Effector memory CD4-positive, alpha-beta T cell (primary cell): ENCODE measurements at places on chromosomes 1 and 21.

GRCh38 chr1:185853739-185854138 lies 119.5 kb downstream of the HMCN1 start:
- H3K36me3 ChIP-seq: no peaks in the 10 kb centered on the region
- peaks cover 6% of the 10 kb centered on the region for H3K27me3 ChIP-seq
- H3K4me1 ChIP-seq: no peaks in the 10 kb centered on the region

- DNase-seq: no peak
- H3K27me3 ChIP-seq: no peaks in the 10 kb centered on the region
- H3K4me1 ChIP-seq: no peaks in the 10 kb centered on the region
- no peak overlapping the region for H3K4me3 ChIP-seq
- H3K36me3 ChIP-seq: peaks cover 67% of the 10 kb centered on the region
Observed at GRCh38 chr1:15639931-15640330, 22.7 kb downstream of the DDI2 start.

DNA sequence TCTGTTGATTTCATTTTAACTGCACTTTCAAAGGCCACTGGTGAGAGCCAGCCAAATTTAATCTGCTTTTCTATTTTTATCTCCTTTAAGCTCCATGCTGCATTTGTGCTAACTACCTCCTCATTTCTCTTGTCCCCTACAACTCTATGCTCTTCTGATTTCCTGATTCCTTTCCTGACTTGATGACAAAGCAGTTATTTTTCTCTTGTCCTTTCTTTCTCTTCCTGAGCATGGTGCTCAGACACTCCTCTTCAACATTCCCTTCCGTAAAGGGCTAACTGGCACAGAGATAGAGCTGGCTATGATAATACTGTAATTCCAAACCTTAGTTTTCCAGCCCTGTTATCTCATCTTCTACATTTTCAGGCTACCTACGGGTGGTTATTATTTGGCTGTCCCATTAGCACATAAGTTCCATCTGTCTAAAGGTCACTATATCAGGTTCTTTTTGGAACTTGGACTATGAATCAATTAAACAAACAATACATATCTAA lies 6.8 kb upstream of the BCAS2 start:
- DNase-seq: no peak
- no peaks in the 10 kb centered on the region for H3K27me3 ChIP-seq
- no peaks in the 10 kb centered on the region for H3K36me3 ChIP-seq
- H3K27ac ChIP-seq: no peak overlapping the region
- no peak overlapping the region for H3K4me3 ChIP-seq

DNA sequence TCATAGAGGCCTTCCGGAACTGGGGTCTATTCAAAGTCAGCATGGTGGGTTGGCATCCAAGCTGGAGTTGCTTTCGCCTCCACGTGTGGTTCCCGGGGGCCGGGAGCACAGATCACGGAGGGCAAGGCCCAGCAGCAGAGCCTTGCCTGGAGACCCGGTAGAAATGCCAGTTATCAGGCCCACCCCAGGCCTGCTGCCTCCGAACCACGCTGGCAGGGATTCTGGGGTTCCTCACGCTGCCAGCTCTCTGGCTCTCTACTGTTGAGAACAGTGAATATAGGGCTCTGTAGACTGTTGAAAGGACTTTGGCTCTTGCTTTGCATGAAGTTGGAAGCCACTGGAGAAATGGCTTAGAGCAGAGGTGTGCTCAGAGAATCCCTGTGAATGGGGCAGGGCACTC lies 127.5 kb downstream of the RIPK4 start:
- no peaks in the 10 kb centered on the region for H3K4me1 ChIP-seq
- H3K4me3 ChIP-seq: no peak overlapping the region
- H3K27me3 ChIP-seq: peaks cover 3% of the 10 kb centered on the region
- no peaks in the 10 kb centered on the region for H3K36me3 ChIP-seq

- H3K27ac ChIP-seq: no peak overlapping the region
- H3K4me3 ChIP-seq: no peak overlapping the region
- H3K4me1 ChIP-seq: no peaks in the 10 kb centered on the region
- no peaks in the 10 kb centered on the region for H3K27me3 ChIP-seq
- DNase-seq: no peak
Observed at GRCh38 chr1:108553905-108554304, 6.0 kb upstream of the EEIG2 start.

DNA sequence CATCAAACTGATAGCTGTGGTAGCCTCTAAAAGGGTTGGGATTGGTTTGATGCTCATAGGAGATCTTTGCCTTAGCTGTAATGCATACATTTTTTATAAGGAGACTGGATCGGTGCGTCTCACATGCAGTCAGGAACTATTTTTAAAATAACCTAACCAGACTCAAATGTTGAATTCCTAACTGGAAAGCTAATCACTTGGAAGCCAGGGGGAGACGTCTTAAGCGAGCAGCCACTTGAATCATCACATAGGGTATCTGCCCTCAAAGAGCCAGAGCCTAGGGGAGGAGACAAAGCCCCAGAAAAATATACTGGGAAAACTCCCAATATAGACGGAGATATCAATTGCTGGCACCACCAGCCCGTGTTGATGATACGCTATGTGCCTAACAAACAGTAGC lies 61.7 kb upstream of the PUM1 start:
- DNase-seq: no peak
- no peaks in the 10 kb centered on the region for H3K4me1 ChIP-seq
- no peak overlapping the region for H3K4me3 ChIP-seq
- H3K27ac ChIP-seq: no peak overlapping the region
- no peaks in the 10 kb centered on the region for H3K36me3 ChIP-seq
- no peaks in the 10 kb centered on the region for H3K27me3 ChIP-seq

DNA sequence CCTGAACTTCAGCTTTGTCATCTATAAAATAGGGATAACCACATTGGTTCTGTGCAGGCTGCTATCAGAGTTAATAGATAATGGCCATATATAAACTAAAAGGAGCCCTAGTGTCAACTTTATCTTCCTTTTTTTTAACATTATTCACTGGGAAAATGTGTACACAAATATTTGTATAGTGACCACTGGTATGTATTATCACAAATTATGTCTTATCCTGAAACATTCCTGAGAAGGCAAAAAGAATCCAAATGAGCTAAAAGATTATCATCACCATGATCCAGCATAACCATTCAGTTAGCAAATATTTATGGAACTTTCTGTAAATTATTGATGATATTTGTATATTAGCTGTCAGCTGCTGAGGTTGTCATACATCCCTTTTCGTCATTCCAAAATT lies 16.6 kb downstream of the ANGPTL3 start:
- no peak overlapping the region for H3K27ac ChIP-seq
- DNase-seq: no peak
- no peaks in the 10 kb centered on the region for H3K27me3 ChIP-seq
- no peaks in the 10 kb centered on the region for H3K4me1 ChIP-seq

GRCh38 chr1:51956528-51957509 lies 33.7 kb downstream of the RAB3B start:
- H3K27me3 ChIP-seq: no peaks in the 10 kb centered on the region
- no peaks in the 10 kb centered on the region for H3K36me3 ChIP-seq
- H3K4me1 ChIP-seq: no peaks in the 10 kb centered on the region
- no peak for DNase-seq
- no peak overlapping the region for H3K27ac ChIP-seq
- H3K4me3 ChIP-seq: no peak overlapping the region

DNA sequence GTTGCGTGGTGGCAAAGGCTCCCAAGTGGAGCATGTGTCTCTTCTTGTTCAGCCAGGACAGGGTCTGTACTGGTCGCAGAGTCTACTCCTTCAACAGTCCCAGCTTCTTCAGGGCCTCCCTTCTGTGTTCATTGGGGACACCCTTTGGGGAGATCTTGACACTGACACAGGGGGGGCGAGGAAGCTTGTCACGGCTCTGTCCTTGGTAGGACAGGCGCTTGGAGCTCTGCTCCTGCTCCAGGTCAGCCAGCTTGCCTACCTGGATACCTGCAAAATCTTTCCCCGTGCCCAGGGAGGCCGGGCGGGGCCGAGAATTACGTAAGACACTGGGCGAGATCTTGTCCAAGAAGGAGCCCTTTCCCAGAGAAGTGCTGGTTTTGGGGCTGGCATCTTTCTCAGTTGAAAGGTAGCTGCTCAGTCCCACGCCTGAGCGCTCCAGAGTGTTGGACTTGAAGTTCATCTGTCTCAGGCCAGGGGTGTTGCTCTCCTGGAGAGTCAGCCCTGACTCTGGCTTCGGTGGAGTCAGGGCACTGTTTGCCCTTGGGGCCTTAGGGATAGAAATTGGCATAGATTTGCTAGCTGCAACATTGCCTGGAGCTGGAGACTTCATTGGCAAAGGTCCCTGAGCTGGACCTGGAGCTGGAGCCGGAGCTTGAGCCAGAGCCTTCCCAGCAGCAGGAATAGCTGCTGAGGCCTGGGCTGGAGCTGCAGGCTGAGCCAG lies 10.5 kb downstream of the C1orf116 start:
- no peaks in the 10 kb centered on the region for H3K27me3 ChIP-seq
- H3K27ac ChIP-seq: no peak overlapping the region
- no peak overlapping the region for H3K4me3 ChIP-seq
- no peak for DNase-seq

DNA sequence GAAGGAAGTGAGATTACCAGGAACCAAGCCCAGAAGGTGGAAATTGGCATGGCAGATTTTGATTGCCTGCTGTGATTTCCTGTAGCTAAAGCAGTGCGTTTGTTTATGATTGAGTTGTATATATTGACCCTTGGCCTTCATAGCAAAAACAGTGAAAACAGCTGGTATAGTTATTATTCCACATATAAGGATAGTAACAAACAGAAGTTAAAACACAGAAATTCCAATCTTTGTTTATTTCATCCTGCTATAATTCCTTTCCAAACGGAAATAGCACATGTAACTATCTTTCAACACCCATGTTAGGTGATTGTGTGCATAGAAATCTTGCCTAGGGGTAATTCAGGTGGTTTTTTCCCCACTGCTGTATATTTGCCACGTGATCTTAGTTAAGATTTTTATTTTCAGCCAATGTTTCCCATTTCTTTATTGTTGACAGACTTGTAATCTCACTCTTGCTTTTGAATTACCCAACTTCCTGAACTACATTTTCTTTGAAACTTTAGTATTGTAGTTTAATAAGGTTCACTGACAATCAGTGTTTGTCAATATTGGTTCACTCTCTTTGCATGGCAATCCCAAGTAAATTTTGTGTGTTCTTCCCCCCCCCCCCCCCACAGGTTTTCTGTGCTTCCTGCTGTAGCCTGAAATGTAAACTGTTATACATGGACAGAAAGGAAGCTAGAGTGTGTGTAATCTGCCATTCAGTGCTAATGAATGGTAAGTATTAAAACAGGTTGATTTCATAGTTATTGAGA lies 102.7 kb downstream of the CC2D1B start:
- no peak overlapping the region for H3K4me3 ChIP-seq
- H3K4me1 ChIP-seq: no peaks in the 10 kb centered on the region
- H3K36me3 ChIP-seq: no peaks in the 10 kb centered on the region
- no peak overlapping the region for H3K27ac ChIP-seq

GRCh38 chr1:60695716-60696171 lies 386.6 kb upstream of the NFIA start:
- no peaks in the 10 kb centered on the region for H3K4me1 ChIP-seq
- H3K4me3 ChIP-seq: no peak overlapping the region
- no peak overlapping the region for H3K27ac ChIP-seq
- no peaks in the 10 kb centered on the region for H3K27me3 ChIP-seq

DNA sequence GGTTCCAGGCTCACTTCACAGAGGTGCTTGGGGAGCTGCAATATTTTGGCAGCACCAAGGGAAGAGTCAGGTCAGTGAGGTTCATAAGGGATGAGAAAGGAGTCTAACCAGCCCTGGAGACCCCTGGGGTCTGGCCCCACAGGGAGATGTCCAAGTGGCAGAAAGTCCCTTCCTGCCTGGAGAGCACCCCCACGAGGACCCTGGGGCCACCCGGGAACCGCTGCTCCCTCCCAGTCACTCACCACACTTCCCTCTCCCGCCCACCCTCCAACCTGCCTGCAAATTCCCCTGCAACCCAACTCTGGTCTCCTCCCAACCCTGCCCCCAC lies 6.5 kb upstream of the ITGB2 start:
- H3K27ac ChIP-seq: peak overlapping the region; percentile 83
- H3K36me3 ChIP-seq: no peaks in the 10 kb centered on the region
- no peaks in the 10 kb centered on the region for H3K27me3 ChIP-seq
- H3K4me3 ChIP-seq: peak overlapping the region; percentile 71
- DNase-seq: no peak

- no peak for DNase-seq
- no peak overlapping the region for H3K4me3 ChIP-seq
- no peak overlapping the region for H3K27ac ChIP-seq
- H3K36me3 ChIP-seq: no peaks in the 10 kb centered on the region
- H3K4me1 ChIP-seq: no peaks in the 10 kb centered on the region
Observed at GRCh38 chr1:104706631-104707147, 957.0 kb downstream of the AMY1C start.

- peak; percentile 55 for DNase-seq
- H3K27me3 ChIP-seq: no peaks in the 10 kb centered on the region
- no peaks in the 10 kb centered on the region for H3K4me1 ChIP-seq
- H3K36me3 ChIP-seq: no peaks in the 10 kb centered on the region
- no peak overlapping the region for H3K4me3 ChIP-seq
- no peak overlapping the region for H3K27ac ChIP-seq
Observed at GRCh38 chr1:46036894-46037839, 95.3 kb downstream of the PIK3R3 start.

DNA sequence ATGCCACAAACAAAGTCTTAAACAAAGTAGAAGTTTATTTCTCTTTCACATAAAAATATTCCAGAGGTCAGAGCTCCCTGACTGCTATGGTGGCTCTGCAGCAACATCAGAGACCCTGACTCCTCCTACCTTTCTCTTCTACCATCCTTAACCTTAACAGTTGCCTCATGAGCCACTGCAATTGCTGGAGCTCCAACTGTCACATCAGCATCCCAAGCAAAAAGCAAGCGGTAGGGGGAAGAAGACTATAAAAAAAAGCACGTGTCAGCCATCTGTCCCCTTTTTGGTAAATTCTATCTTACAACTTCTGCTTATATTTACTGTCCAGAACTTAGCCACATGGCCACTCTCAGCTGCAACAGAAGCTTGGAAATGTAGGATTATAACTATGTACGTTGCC lies 21.8 kb upstream of the H6PD start:
- H3K27me3 ChIP-seq: no peaks in the 10 kb centered on the region
- H3K4me1 ChIP-seq: no peaks in the 10 kb centered on the region
- no peak overlapping the region for H3K27ac ChIP-seq
- H3K4me3 ChIP-seq: no peak overlapping the region
- no peak for DNase-seq
- H3K36me3 ChIP-seq: no peaks in the 10 kb centered on the region

DNA sequence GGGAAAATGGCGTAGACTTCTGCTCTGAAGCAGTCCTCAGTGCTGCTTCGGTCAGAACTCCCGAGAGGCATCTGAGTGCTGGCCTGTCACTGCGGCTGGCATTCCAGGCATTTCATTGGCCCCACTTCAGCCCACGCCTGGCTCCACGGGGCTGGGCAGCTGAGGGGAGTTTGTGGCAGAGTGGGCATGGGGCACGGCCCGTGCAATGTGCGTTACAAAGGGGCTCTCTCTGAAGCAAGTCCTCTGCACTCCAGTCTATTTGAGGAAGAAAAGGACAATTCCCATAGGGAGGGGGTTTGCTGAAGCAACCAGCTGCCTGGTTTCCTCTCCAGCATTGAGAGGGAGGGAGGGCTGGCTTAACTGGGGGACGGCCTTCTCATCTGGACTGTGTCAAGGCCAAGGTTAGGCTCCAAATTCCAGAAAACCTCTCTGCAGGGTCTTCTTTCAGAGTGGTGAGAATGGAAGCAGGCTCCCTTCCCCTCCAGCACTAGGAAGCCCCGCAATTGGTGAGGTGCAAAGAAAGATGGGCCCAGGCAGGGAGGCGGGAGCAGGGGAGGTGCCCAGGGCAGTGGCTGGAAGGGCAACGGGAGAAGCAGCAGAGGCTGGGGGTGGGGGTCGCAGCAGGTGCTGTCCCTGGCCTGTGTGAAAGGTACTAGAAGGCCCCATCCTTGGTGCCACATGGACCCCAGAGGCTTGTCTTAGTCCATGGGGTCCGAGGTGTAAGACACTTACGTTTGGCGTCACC lies 21.1 kb upstream of the GPR157 start:
- H3K27ac ChIP-seq: no peak overlapping the region
- no peak for DNase-seq
- H3K36me3 ChIP-seq: no peaks in the 10 kb centered on the region
- no peaks in the 10 kb centered on the region for H3K4me1 ChIP-seq
